ENCODE measurements at places on chromosomes 7 and 10. TPM values are rescaled to one million over a fixed set of nuclear protein-coding genes. Genes with fewer than 3 reads are reported as not detected.
A peak's percentile ranks its signal among the peaks of the same experiment; 100 is the strongest.

Gene PIP
- polyA plus RNA-seq, result not detected

Gene RBP3
- not detected for polyA plus RNA-seq

Gene GHRHR
- not detected for polyA plus RNA-seq

Gene ZNF722
- polyA plus RNA-seq, result not detected

Gene GPR85
- 0.74 TPM for polyA plus RNA-seq

Gene HOXA1
- polyA plus RNA-seq, result 6.3 TPM

Gene PLPP4
- 0.18 TPM for polyA plus RNA-seq

Gene AASS
- 2.4 TPM for polyA plus RNA-seq

Gene GLRX3
- polyA plus RNA-seq, result 190 TPM

GRCh38 chr7:29989257-29989995 is at the start of gene SCRN1:
Gene SCRN1, minus strand, starts transcription at chr7:29989801. Its CDS starts 20,734 bp downstream, at chr7:29969067.
- DNase-seq, result no peak

DNA sequence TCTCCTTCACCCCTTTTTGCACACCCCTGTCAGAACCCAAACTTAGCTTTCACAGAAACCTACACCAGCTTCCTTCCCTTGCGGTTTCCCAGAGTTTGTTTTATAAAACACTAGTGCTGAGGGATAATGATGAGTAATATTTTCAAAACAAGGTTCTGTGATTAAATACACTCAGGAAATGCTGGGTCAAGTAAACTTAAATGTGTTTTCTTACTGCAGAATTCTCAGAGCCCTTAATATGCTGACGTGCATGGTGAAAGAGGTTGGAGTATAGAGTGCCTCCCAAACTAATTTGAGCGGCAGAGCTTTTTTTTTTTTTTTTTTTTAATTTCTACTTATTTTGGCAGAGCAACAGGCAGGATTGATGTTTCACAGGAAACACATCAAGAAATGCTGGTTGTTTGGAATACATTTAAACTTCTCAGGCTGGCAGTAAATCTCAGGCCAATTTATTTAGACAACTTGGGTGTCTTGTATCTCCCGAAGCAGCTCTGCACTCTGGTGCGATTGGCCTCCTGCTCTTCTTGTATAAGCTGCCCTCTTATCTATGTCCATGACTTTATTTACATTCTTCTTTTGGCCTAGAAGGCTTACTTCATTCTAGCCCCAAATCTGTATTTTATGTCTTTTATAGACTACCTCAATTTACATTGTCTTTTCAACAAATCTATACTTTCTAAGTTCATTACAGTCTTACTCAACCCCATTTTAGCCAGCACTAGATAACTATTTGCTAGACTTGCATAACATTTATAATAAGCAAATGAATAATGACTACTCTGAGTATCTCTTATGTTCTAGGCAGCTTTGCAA is 165.4 kb downstream of the BMPER start:
- no peak for DNase-seq

- DNase-seq, result no peak
Observed at GRCh38 chr10:101831169-101831811, 12.3 kb downstream of the KCNIP2 start.

- peak; percentile 41 for DNase-seq
Observed at GRCh38 chr10:44830022-44830421, 81.1 kb upstream of the TMEM72 start.

DNA sequence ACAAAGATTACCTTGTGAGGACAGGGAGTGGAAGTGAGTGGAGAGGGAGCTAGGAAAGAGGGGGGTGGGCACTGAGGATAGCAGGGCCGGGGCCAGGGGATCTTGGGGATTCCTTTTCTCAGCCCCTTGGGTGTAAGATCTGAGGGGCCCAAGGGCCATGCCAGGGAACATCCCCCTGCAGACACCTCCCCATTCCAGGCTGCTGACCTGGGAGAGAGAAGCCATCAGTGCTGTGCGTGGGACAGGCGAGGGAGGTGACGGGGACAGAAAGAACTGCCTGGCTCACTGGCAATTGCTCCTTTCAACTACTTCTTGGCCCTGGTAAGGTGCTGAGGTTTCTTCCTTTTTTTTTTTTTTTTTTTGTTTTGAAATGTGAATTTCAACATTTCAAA is 12.0 kb upstream of the BTBD16 start:
- no peak for DNase-seq

DNA sequence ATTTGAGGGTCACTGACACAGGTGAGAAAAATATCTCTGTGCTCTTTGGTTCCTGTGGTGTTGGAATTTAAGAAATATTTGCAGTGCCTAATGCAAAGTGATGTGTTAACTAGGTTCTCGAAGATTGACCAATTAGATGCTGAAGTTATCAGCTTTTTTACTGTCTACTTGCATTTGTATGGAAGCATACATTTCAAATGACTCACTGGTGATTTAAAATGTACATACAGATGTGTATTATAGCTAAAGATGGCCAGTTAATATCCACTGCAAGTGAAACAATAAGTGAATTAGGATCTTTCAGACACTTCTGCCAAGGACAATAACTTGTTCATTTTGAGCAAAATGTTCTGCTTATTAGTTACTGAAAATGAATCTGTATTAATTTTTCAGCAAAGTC is 205.0 kb downstream of the FANK1 start:
- peak; percentile 2 for DNase-seq

DNA sequence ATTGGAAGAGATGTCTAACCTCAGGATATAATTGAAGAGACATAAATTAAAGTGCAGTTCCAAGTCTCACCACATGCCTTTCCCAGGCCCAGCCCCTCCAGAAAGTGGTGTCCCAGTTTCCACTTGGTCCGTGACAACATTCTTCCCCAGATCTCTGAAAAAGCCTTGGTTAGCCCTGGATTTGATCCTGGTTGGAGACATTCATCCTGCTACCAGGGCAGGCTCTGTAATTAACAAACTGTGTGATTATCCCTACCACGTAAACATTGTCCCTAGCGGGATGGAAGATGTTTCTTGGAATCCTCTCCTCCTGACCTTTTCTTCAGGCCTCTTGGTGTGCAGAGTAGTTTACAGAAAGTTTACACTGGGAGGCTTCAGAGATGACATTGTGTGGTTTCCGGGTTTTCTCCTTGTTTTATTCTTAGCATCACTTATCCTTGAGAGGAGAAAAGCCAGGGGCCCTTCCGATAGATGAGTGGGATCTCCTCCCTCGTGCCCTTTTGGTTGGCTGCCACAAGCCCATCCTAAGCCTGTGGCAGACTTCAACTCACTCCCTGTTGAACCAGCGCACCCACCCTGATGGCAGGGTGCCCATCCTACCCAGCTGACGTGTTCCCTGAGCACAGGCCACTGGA is 83.8 kb downstream of the COL13A1 start:
- DNase-seq, result no peak

DNA sequence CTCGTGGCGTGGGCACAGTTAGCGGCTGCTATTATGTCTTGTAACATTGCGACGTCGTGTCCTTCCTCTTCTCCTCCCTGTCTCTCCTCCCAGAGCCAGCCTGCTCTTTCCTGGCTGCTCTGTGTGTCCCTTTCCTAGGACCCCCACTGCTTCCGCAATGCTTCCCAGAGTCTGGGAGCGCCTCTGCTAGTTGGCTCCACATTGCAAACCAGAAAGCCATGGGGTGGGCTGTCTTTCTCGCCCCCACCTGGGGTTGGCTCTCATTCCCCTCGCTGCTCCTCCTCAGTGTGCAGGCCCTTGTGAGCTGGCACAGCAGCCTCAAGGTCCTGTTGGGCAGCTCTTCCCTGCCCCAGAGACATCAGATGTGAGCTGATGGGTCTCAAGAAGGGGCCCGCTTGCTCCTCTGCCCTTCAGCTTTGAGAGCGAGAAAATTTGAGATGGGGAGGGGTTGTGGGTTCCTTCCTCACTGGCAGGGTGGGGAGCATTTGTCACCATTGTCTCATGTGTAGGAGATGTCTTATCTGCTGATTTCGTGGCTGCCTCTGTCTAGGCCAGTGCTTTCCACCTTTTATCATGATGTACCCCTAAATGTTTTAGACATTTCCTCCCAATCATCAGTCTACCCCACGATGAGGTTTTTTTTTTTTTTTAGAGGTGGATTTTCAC is 3.3 kb downstream of the ADAMTS14 start:
- DNase-seq, result no peak

GRCh38 chr7:116407165-116407564 is 92.4 kb upstream of the CAV2 start:
- DNase-seq, result no peak

GRCh38 chr10:48470115-48470892 is 134.6 kb downstream of the ARHGAP22 start:
- DNase-seq, result no peak

DNA sequence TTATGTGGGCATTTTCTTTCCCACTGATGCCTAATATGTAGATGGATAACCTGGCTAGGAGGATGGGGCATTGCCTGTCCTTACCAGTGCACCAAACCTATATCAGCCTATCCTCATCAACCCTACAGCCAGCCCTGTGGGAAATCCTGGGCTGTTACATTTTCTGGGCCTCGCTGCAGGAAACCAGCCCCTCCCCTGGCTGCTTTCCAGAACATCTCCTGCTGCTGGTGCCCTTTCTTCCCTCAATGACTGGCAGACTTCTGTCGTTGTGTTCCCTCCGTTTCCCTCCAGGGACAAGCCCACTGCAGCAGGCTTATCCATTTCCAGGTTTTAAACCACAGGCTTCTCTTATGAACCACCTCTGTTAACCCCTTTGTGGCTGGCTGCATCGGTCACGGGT is 486.1 kb upstream of the COBL start:
- DNase-seq, result no peak

DNA sequence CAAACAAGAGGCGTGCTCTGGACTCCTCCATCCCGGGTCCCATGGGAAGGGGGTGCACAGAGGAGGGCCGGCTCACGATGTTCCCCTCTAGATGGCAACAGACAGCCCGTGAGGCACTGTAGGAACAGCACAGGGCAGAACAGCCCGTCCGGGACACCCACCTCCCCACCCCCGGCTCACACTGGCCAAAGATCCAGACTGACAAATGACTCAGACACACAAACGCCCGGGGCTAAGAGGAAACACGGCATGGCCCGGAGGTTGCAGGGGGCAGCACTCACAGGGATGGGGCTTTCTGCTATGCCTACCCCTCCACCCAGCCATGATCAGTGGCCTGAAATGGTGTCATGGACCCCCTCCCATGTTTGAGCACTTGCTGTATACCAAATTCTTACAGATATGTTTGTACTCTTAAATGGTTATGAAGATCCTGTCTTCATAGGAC is 4.9 kb upstream of the ELN start:
- DNase-seq, result no peak

- DNase-seq, result peak; percentile 78
Observed at GRCh38 chr10:74056050-74056818, 58.3 kb downstream of the VCL start.

DNA sequence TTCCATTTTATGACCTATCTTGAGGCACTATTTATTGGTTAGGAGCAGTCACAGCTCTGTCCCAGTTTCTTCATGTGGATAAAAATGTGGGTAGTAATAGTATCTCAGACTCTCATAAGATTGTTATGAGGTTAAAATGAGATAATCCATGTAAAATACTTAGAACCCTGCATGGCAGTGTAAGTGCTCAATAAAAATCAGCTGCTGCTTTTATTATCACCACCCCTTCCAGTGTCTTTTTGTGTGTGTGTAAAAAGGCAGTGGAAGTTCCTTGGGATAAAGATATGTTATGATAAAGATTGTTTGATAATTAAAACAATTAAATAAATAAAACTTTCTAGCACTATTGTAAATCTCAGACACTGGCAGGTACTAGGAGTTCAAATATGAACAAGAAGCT is 15.5 kb downstream of the TES start:
- DNase-seq, result no peak

DNA sequence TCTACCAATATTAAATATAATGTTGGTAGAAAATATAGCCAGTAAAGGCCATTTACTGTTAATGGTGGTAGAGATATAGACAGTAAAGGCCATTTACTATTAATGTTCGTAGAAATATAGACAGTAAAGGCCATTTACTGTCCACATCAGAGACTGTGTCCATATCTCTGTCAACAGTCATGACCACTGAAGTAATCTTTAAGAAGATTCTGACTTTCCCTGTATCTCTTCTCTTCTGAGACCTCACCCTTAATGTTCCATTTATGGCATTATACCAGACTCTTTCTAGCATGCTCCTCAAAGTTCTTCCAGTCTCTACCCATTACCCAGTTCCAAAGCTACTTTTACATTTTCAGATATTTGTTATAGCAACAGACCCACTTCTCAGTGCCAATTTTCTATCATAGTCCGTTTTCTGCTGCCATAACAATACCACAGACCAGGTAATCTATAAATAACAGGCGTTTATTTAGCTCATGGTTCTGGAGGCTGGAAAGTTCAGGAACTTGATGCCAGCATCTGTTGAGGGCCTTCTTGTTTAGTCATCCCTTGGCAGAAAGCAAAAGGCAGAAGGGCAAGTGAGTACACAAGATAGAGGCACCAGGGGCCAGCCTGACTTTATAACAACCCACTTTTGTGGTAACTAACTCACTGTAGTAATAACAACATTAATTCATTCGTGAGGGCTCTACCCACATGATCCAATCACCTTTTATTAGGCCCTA is 7.9 kb upstream of the NUDCD3 start:
- DNase-seq, result no peak

DNA sequence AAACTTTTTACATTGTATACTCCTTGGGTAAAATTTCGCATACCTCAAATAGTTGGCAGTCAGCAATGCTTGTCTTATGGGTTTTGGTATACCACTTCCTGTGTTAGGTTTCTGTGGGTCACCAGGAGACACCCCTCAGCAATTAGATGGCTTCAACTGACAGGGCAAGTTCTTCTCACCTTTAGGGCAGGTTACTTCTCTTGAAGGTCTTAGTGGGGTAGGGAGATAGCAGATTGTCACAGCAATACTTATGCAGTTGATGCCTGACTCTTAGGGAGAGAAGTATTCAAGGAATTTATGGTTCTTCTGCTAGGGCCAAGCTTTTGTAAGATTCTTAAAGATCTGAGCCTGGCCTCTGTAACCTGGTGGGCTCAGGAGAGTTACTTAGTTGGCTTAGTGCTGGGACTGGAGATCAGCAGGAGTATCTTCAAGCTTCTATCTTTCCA is 42.9 kb downstream of the MKLN1 start:
- peak; percentile 46 for DNase-seq

DNA sequence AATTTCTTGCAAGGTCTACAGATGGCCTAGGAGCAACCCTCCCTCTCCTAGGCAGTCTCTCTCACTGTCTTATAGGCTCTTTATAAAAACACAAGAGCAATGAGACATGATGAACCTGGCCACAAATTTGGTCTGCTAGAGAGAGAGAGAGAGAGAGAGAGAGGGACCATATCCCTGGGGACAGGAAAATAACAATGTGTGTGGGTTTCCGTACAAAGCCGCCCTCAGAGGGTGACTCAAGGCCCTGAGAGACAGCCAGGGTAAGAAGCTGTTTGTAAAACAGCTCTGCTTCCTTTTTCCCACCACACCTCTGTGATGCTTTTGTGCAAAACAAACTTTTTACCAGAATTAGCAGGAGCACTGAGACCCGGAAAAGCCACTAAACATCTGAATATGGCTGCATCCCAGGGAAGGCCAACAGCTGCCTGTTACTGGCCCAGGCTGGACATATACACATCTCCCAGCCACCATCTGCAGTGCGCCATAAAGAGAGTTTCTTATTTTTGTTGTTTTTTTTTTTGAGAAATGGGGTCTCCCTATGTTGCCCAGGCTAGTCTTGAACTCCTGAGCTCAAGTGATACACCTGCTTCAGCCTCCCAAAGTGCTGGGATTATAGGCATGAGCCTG is 18.4 kb downstream of the GIMAP5 start:
- no peak for DNase-seq

- no peak for DNase-seq
Observed at GRCh38 chr10:43843321-43844101, 194.8 kb upstream of the ZNF32 start.

All from foreskin keratinocyte (primary cell).